B cell (primary cell): ENCODE measurements at places on chromosomes 12 and 14.

DNA sequence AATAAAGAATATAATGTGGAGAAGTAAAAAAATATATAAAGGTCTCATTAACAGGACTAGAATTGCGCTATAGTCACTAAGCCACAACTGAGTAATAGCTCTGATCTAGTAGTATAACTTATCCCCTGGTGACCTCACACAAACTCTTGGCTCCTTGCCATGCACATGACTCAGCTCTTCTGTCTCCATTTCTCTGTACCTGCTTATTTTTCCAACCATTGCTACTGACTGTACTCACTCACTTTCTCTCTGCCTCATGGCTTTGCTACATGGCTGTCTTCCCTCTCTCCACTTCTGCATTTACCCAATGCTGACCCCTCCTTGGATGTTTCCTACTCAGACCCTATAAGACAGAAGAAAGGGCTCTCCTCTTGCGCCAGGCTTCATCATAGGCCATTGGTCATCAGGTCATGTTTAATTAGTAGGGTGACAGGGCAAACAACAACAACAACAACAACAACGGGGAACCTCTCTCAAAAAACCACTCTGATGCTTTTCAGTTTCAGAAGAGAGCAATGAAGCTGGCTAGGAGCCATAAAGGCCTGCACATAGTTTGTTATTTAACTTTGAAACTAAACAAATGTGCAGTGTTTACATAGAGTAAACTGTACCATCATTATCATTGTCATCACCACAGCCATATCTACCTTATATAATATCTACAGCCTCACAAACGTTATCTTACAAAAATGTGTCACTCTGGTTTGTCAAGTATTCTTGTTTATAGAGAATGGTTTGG lies 25.6 kb upstream of the KRAS start:
- no peak for DNase-seq

DNA sequence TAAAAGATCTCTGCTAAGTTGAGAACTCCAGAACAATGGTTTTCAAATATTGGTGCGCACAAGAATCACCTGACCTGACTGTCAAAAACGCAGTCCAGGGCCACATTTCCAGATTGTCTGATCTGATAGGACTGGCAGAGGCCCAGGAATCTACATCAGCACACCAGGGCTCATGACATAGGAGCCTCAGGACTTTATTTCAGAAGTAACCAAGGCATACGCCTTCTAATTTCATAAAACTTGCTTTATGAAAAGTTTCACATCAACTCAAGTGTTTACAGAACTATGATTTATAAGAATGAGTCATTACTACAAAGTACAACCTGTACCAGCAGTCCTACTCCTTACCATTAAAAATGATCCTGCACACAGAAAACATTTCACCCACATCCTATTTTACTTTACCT lies 47.7 kb upstream of the PTPRO start:
- no peak for DNase-seq

- no peak for DNase-seq
These were observed 536 bp upstream of the DAAM1 start for GRCh38 chr14:59187802-59188460.

- no peak for DNase-seq
These were observed 357.8 kb downstream of the DUSP6 start for GRCh38 chr12:88994537-88994936.

GRCh38 chr12:69008520-69008919 lies 75.5 kb upstream of the CPM start:
- DNase-seq, result no peak

- DNase-seq, result peak; percentile 14
These were observed 4.6 kb downstream of the DTX1 start for GRCh38 chr12:113061061-113061694.

DNA sequence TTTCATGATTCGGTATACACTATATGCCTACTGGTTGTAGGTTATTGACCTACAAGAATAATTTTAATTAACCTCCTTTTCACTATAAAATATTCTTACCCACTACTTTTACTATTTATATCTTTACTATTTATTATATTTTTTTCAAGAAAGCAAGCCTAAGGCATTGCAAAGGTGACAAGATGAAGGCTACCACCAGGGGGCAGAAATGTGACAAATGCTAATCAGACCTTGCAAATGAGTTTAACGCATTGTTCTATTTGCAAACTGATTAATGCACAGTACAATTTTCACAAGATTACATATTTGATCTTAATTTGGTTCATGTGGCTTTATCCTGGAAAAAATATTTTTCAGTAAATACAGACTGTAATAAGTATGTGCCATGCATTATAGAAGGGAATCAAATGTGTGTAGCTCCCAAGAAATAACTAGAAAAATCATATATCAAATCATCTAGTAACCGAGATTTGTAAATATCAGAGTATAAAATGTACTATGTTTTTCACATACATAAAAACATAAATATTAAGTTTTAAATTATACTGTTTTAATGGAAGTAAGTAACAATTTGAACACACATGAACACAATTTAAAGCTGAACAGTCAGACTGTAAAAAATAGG lies 107.0 kb downstream of the ADAMTS20 start:
- DNase-seq, result peak; percentile 44

GRCh38 chr12:67764946-67765619 lies 116.5 kb downstream of the DYRK2 start:
- no peak for DNase-seq

DNA sequence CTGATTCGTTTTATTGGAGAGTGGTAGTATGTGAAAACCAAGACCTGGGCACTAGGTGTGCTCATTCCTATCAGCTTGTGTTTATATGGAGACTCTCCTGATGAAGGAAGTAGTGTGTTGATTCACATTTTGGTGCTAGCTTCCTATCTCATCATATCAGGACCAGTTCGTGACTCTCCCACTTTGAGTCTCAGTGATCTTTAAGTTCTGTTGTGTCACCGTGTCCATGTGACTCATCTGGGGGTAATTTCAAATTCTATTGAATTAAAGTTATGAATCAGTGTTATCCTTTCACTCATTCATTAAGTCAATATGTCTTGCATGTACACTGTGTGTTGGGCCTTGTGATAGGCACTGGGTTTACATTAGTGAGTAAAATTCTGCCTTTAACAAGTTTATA lies 180.2 kb downstream of the CACNA1C start:
- DNase-seq, result no peak

DNA sequence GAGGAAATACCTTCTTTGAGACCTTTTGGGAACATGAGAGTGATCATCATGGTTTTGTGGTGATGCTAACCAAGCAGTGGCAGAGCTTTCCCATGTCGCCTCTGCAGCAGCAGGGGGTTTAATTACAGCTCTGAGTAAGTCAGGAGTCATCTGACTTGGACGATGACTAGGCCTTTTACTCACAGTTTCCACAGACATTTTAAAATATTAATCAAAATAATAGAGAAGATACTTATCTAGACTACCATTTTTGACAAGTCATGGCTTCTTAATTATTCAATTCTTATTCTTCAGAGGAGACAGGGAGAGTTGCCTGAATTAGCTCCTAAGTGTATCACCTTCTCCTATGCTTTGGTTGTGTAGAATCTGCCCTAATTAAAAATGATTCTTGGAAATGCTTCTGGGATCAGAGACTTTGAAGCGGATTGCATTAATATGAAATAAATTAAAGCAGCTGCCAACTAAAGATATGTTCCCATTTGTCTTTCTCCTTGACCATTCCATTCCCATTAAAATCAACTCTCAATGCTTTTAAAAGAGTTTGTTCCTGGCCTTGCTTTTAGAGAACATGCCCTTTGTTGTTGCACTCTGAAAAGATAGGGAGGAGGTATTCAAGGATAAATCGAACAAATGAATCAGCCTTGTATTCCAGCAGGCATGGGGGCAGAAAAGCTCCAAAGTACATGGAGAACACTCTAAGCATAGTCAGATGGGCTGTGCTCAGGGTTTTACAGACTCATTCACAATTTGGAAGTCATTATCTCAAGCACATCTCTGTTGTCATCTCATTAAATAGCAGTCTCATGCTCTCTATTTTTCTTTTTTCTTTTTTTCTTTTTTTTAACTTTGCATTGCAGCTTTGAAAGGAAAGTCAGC lies 7.7 kb upstream of the IFNG-AS1 start:
- DNase-seq, result no peak

- peak; percentile 33 for DNase-seq
These were observed 180.5 kb downstream of the CAND1 start for GRCh38 chr12:67449591-67450052.

- no peak for DNase-seq
These were observed 150.4 kb downstream of the KSR2 start for GRCh38 chr12:117818400-117818799.

DNA sequence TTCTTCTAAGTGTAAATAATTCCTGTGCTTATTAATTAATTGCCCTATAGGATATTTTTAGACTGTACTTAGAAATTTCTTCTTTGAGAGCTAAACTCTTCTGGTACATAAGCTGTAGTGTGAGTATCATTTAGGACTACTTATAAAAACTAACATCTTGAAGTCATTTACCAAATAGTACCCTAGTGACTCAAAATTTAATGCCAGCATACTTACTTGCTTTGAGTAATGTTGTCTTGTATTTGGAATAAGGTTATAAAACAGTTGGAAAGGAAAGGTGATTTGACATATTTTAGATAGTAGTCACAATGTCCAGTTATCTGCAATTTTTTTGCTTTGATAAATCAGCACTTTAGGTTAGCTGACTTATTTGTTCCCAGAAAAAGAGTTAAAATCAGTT lies 39.1 kb downstream of the SPATA7 start:
- DNase-seq, result no peak

GRCh38 chr14:30214461-30215090 lies 286.9 kb upstream of the PRKD1 start:
- peak; percentile 6 for DNase-seq

DNA sequence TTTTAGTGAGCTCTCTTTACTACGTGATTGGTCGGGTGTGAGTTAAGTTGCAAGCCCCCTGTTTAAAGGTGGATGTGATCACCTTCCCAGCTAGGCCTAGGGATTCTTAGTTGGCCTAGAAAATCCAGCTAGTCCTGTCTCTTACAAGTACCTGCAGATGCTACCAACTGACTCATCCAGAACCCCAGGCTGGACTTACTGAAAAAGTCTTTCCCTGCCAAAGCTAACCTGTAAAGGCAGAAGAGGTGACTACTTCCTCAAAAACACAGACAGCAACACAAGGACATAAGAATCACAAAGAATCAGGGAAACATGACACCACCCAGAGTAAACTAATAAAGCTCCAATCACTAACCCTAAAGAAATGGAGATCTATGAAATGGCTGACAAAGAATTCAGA lies 39.1 kb upstream of the HIGD1C start:
- no peak for DNase-seq

- DNase-seq, result no peak
These were observed 162.6 kb upstream of the PLEKHA5 start for GRCh38 chr12:18966954-18967353.

DNA sequence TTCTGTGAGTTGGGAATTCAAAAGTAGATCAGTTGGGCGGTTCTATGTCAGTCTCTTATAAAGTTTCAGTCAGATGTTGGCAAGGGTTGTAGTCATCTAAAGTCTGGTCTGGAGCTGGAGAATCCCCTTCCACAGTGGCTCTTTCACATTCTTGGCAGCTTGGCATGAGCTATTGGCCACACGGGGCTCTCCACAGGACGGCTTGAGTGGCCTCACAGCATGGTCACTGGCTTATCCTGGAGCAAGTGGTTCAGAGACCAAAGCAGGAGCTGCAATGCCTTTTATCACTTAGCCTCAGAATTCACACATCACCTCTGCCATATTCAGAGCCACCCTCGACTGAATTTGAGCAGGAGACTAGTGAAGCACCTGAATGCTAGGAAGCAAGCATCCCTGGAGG lies 7.1 kb upstream of the KICS2 start:
- DNase-seq, result no peak

DNA sequence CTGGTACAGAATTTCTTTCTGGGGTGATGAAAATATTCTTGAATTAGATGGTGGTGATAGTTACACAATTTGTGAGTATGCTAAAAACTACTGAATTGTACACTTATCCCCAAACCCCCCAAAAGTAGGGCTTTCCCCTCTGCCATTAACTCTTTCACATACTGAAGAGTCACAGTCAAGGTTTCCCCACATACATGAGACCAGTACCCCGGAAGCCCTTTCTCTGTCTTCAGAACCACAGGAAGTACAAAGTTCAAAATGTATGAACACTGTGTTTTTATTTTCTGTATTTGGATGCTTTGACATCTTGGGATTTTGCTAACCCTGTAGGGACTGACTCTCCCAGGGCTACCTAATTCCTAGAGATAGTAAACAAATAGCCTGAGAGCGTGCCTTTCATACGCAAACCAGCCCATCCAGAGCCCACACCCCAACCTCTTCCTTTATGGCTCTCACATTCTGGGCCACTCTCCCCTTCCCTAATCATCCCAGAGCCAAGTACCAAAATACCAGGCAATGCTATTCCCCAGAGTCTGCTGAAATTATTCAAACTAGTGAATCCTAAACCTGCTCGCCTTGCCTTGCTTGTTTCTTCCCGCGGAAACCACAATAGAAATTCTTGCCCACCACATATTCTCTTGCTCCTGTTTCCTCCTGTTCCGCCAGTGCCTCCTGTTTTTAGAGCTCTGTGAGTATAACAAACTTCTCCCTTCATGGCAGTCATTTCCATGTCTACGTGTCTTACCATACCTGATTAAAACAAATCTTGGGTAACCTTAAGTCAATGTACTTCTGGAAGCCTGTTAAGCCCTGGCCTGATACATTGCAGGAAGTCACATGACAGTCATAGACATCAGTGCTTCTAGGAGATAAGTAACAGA lies 524.8 kb downstream of the FUT8 start:
- no peak for DNase-seq

DNA sequence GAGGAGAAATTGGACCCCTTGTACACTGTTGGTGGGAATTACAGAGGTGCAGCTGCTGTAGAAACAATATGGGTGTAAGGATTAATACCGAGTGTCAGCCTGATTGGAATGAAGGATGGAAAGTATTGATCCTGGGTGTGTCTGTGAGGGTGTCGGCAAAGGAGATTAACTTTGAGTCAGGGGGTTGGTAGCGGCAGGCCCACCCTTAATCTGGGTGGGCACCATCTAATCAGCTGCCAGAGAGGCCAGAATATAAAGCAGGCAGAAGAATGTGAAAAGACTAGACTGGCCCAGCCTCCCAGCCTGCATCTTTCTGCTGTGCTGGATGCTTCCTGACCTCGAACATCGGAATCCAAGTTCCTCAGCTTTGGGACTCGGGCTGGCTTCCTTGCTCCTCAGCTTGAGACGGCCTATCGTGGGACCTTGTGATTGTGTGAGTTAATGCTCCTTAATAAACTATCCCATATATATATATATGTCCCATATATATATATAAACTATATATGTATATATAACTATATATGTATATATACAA lies 38.4 kb upstream of the PPP2R5C start:
- DNase-seq, result no peak

DNA sequence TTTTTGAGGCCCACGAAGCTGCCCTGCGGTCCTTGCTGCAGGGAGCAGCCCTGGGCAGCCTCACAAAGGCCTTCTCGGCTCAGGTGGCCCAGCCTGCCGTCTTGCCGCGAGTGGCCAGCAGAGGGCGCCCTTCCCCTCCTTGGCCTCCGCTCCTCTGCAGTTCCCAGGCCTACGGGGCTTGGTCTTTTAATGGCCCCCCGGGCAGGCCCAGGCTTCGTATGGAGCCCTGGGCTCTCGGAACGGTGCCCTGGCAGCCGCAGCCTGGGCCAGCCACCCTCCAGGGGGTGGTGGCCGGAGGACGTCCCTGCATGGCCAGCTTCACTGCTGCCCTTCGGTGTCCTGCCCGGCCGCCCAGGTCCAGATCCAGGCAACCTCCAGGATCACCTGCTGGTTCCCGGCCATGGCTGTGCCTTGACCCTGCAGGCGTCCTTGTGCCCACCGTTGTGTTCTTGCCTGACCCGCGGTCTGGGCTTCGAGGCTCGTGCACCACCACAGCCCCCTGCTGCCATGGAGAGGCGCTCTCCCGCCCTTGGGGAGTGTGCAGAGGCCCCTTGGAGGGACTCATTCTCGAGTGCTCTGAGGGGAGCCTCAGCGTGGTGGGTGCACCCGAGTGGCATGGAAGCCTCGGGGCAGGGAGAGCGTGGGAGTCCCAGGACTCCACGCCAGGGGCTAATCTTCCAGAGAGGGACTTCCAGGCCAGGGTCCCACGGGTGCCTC lies 9.4 kb downstream of the ASPG start:
- peak; percentile 71 for DNase-seq
